Right renal pelvis (tissue), 4 donors: ENCODE measurements at places on chromosomes 11 and 22. TPM values are rescaled to one million over a fixed set of nuclear protein-coding genes. Genes with fewer than 3 reads are reported as not detected.

Gene OTOG
- 0.32 TPM for polyA plus RNA-seq

Gene CDON
- 27.7 TPM for polyA plus RNA-seq

DNA sequence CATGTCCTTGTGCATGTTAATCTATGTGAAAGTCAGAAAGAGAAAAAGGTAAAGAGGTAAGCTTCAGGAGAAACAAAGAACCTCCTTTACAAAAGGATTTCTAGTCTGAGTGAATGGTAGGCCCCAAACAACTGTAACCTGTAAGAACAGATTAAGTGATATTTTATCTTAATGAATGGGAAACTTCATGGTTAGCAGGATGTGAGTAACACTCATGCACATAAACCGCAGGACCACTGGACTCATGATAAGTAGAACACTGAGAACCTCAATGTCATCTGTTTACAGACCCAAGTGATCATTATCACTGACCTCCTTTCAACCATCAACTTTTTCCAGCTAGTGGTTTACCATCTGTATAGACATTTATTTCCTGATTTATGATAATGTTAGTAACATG is 19.9 kb downstream of the OR8G5 start:
- DNase-seq, result no peak

Gene PES1
- 73.9 TPM for polyA plus RNA-seq

- DNase-seq, result no peak
Observed at GRCh38 chr11:77705195-77705875, 67.7 kb upstream of the CLNS1A start.
